ENCODE measurements at places on chromosomes 2 and 18.

DNA sequence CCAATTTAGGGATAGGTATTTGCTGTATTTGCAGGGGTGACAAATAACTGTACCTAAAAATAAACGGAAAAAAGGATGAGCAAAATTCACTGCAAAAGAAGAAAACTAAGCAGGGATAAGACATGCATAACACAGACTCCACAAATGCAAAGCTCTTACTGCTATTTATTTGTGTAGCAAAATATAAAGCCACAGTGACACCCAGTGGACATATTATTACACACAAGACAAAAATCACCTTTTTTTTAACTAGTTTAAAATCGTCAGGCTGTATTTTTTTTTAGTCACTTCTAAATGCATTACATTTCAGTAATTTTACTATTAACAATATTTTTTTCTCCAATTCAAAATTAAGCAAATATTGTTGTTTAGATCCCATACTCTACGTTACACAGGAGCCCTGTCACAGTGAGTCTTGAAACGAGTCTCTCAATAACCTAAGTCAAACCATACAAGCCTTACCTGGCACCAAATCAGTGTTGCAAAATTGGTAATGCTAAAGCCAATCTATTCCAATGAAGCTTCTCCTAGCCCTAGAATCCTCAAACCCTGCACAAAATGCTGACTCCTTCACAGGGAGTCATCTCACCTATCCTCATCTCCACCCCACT, 23.7 kb downstream of the METTL4 start:
- peak; percentile 20 for DNase-seq

DNA sequence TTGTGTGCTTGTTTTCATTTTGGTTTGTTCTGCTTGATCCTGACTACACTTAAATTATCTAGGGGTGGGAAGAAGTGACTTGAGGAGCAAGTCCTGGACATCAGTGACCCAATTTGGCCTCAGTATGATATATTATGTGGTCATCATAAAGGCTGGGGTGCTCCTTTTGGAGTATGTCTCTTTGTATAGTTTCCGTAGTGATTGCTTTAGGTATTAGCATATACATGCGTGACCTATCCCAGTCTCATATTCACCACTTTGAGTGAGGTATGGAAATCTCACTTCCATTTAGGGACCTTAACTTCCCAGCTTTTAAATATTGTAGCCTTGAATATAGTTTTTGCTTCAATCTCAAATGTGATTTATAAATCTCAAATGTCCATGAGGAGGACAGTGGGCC, 241.0 kb downstream of the PTGR3 start:
- no peak for DNase-seq

DNA sequence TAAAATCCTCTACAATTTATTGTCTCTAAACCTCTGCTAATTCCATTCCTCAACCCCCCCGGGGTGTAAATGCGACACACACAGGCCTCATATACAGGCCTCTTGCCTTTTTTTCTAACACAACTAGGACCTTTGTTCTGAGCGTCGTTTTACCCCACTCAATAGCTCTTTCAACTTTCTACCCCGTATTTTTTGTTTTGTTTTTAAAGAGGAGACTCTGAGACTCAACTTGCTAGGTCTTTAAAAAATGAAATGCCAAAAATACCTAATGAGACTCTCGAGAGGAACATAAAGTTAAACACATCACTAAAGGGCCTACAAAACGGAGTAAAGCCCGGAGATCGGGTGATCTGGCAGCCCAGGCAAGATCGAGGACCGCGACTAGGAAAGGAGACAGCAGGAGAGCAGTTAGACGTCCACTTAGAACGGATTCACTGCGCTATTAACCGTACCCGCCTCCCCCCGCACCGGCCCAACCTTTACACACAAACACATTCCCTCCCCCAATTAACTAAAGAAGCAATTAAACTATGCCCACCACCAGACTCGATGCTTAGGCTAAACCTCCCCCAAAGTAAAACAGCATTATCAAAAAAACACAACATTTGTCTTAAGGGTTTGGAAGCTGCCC, 1.7 kb downstream of the TRIP12 start:
- DNase-seq: no peak

DNA sequence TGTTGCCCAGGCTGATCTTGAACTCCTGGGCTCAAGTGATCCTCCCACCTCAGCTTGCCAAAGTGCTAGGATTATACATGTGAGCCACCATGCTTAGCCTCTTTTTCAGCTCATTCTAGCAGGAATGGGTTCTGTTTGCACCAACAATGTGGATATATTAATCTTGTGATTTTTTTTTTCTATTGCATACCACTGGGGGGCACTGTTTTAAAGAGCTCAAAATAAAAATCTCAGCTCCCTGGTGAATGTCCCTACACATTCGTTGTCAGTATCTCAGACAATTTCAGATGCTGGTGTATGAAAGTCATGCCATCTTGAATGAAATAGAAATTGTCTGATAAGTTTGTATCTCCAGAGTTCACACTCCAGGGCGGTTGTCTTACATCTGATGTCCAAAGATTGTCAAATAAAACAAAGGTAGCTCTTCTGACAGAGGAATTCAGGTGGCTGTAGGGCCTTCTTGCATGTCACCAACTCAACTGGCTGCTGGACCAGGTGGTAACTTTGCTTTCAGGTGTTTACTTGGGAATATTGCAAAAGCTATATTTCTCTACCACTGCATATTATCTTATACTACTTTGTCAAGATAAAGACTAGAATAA, 3.1 kb upstream of the MATN3 start:
- peak; percentile 49 for DNase-seq

DNA sequence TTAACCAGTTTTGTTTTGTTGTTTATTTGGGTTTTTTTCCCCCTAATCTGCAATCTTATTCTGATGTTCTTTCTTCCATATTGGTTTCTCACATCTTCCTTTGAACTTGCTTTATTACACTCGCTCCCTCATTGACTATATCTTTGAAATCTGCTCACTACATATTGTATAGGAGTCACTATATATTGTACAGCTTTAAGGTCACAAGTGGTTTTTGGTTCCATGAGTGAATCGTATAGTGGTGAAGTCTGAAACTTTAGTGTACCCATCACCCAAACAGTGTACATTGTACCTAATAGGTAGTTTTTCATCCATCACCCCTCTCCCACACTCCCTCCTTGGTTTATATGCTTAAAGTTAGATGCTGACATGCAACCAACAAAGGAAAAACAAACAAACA, 11.3 kb upstream of the BZW1 start:
- DNase-seq: no peak

DNA sequence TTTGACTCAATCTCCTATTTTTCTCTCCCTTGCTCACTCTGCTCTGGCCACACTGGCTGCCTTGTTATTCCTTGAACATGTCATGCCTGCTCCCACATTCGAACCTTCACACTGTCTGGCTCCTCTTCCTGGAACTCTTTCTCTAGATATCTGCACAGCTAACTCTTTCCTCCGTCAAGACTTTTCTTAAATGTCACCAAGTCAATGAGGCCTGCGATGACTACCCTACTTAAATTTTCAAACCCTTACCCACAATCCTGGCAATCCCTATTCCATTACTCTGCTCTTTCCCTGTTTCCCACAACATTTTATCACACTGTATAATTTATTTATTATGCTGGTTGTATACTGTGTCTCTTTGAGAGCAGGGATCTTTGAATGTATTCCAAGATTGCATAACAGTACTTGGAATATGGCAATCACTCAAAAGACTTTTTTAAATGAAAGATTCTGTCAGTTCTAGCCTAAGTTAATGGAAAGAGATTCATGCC, 206.2 kb downstream of the SRBD1 start:
- DNase-seq: no peak

GRCh38 chr2:131040661-131041401, 52.4 kb downstream of the FAM168B start:
- DNase-seq: no peak

GRCh38 chr2:143850084-143850483, 669.8 kb downstream of the ZEB2 start:
- no peak for DNase-seq

- no peak for DNase-seq
These were observed 190.2 kb downstream of the IKZF2 start for GRCh38 chr2:212961255-212961654.

GRCh38 chr2:238863749-238864206, 15.9 kb downstream of the TWIST2 start:
- DNase-seq: no peak

GRCh38 chr18:57422313-57422872, 12.8 kb upstream of the ONECUT2 start:
- peak; percentile 41 for DNase-seq

GRCh38 chr18:58196164-58196563, 152.1 kb downstream of the NEDD4L start:
- no peak for DNase-seq

DNA sequence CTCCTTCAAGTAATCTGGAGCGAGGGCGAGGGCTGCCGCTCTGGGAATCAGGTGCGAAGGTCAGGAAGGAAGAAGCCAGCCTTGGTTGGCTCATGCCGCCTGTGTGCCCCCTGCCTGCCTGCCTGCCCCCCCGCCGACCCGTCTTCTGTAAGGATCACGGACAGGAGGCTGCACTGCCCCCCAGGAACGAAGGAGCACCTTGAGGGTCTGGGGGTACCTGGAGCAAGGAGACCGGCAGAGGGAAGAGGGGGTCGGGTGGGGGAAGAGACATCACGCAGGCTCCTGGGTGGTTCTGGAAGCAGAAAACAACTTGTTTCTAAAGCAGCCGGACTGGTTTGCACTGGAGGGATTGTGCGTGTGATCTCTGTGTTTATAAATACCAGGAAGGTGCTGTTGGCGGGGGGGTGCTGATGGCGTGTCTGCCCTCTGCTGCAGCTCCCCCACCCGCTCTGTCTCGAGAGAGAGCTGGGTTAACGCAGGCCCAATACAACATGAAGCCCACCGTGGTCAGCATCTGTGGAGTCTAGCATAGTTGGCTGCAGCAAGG, 1.7 kb downstream of the FOSL2 start:
- DNase-seq: peak; percentile 18

- no peak for DNase-seq
These were observed 9.4 kb downstream of the PELI1 start for GRCh38 chr2:64134813-64135212.

- peak; percentile 60 for DNase-seq
These were observed 219.9 kb downstream of the SH3RF3 start for GRCh38 chr2:109348671-109349502.

DNA sequence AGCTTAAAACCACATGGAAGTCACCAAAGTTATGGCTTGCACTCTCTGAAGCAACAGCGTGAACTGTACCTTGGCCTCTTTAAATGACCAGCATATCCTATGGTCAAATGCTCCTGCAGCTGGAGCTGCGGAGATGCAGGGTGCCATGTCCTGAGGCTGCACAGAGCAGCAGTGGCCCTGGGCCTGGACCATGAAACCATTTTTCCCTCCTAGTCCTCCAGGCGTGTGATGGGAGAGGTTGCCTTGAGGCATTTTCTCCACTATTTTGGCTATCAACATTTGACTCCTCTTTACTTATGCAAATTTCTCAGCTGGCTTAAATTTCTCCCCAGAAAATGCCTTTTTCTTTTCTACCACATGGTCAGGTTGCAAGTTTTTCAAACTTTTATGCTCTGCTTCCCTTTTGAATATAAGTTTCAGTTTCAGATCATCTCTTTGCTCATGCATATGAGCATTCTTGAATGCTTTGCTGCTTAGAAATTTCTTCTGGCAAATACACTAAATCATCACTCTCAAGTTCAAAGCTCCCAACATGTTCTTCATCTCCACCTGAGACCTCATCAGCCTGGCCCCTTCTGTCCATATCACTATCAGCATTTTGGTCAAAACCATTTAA, 82.9 kb upstream of the TMEFF2 start:
- DNase-seq: no peak

DNA sequence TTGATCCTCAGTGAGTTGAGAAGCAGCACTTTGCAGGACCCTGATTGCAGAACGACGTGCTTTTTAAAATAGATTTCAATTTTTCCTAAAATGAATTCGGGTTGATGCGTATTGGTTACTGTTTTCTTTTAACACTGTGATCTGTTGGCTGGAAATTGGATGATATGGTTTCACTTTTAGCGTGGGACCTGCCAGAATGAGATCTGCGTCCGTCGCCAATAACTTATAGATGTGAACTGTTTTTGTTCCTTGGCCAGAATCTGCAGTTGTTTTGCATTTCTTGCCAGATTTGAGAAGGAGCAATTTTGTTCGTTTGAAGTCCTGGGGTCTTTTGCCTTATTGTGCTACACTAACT, 703 bp downstream of the UGGT1 start:
- no peak for DNase-seq

- no peak for DNase-seq
These were observed 228.0 kb downstream of the ATAD2B start for GRCh38 chr2:23698721-23699579.

DNA sequence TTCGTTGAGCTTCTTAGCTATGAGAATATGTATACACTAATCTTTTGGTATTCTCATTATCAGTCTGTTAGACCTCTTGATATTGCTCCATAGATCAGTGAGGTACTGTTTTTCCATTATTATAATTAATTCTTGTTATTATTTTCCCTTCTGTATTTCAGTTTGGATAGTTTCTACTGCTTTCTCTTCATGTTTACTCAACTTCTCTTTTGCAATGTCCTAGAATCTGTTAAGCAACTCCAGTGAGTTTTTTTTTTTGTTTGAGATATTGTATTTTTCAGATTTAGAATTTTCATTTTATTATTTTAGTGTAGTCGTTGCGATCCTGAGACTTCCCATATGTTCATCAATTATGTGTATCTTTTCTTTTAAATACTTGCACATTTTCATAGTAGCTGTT, 260.8 kb downstream of the SETBP1 start:
- no peak for DNase-seq

DNA sequence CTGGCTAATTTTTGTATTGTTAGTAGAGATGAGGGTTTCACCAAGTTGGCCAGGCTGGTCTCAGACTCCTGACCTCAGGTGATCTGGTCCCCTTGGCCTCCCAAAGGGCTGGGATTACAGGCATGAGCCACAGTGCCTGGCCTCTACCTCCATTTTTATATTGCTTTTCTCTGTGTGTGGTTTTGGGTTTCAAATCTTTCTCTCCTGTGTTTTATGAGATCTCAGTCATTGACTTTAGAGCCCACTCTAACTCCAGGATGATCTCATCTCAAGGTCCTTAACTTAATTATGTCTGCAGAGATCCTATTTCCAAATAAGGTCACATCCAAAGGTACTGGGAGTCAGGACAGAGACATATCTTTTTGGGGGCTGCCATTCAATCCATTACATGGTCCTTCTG, 24.7 kb downstream of the ARL4C start:
- no peak for DNase-seq

DNA sequence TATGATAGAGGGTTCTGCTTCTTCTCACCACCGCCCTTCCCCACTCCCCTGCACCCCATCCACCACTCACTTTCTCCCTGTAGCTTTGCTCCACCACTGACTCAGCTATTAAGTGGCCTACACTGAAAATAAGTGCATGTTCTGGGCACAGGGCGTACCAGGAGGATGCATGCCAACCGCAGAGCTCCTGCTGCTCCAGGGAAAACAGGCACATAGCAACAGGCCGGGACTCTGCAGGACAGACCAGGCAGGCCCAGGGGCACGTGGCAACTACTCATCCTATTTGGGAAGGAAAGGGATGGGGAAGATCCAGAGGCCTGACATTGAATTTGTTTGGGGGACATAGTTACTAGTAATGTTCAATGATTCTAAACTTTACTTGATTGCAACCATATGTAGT, 28.4 kb downstream of the ARL4C start:
- DNase-seq: no peak

- no peak for DNase-seq
These were observed 481.9 kb upstream of the SPRED2 start for GRCh38 chr2:65914244-65914786.

- no peak for DNase-seq
These were observed 60.4 kb upstream of the CDKL4 start for GRCh38 chr2:39304200-39304599.

GRCh38 chr2:145284551-145284950, 764.6 kb upstream of the ZEB2 start:
- no peak for DNase-seq
